AG04450 (cell line): ENCODE measurements at places on chromosomes 1 and 21.

GRCh38 chr1:175877939-175878737 is 134.7 kb upstream of the TNR start:
- no peak for DNase-seq

DNA sequence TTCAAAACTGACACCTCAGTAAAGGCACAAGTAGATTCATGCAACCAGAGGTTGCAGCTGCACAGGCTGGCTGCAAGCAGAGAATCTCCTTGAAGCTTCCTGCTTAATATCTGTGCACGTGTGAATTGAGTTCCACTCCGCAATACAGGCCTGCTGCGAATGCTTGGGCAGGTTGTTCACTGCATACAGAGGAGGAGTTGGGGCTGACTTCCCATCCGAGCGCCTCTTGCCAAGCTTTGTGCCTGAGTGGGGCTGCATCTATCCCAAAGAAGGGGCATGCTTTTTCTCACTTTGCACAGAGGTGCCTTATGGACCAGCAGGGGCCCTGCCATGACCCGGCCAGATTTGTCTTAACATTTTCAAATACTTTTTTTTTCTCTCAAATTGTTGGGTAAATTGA is 17.9 kb upstream of the PADI1 start:
- no peak for DNase-seq

DNA sequence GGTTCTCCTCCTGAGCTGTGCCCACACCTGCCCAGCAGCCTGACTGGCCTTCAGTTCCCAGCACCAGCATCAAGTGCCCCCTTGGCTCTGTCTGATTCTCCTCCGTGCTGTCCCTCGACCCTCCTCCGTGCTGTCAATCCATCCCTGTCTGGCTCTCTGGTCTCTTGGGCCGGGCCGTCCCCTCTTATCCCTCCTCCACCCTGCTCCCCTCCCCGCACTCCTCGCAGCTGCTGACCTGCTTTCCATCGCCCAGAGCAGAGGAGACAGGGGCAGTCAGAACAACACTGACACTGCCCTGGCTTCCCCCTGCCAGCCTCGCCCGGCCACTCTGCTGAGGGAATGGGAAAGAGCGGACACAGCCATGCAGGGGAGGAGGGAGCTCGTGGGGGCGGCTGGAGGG is 267.4 kb downstream of the CAMTA1 start:
- DNase-seq: no peak

- DNase-seq: no peak
Observed at GRCh38 chr1:232238009-232238408, 391.9 kb downstream of the SIPA1L2 start.

DNA sequence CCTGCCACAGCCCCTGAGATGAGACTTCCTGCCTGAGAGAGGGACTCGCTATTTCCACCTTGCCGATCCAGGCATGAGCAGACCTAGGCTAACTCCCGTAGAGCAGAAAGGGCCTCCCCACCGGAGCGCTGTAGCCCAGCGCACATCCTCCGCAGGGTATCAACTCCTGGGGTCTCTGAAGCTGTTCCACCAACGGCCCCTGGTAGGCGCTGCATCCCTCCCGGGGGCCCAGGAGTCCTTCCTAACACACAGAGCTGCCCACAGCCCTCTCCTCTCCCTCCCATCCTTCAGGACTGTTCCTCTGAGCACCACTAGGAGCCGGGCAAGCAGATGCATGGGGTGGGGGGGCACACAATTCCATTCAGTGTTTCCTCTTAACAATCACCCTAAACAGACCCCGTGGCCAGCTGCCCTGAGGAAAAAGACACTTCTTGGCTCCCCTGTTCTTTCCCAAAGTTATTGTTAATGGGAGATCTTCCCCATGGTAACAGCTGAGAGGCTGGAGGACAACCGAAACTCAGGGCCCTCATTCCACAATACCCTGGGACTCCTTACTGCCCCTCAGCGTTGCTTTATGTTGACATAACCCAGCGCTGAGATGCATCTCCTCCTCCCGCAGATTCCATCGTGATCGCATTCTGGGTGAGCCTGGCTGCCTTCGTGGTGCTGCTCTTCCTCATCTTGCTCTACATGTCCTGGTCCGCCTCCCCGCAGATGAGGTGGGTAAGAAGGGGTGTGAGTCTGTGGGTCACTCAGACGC is 7.5 kb downstream of the MRAP start:
- DNase-seq: no peak

DNA sequence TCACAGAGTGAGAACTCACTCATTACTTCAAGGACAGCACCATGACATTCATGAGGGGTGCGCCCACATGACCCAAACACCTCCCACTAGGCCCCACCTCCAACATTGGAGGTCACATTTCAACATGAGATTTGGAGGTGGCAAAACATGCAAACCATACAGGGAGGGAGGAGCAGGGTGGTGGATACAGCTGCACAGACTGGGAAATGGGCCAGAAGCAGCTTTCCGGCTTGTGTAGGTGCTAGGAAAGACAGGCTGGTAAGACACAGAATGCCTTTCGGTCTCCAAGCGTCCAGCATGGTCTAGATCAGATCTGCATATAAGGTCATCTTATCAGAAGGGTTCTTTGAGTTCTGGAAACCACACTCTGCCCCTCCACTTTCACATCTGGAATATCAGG is 35.1 kb upstream of the TINAGL1 start:
- DNase-seq: no peak

GRCh38 chr1:248842781-248843331 is 4.8 kb downstream of the ZNF672 start:
- DNase-seq: no peak

GRCh38 chr21:37149411-37149810 is 76.4 kb downstream of the TTC3 start:
- peak; percentile 58 for DNase-seq

- DNase-seq: no peak
Observed at GRCh38 chr1:19725606-19726005, 60.9 kb downstream of the HTR6 start.

GRCh38 chr1:161706482-161707347 is at the start of gene FCRLA:
TSS of gene FCRLA (plus strand) at chr1:161707229. CDS start at chr1:161707265, 36 bp downstream.
- DNase-seq: peak; percentile 70

DNA sequence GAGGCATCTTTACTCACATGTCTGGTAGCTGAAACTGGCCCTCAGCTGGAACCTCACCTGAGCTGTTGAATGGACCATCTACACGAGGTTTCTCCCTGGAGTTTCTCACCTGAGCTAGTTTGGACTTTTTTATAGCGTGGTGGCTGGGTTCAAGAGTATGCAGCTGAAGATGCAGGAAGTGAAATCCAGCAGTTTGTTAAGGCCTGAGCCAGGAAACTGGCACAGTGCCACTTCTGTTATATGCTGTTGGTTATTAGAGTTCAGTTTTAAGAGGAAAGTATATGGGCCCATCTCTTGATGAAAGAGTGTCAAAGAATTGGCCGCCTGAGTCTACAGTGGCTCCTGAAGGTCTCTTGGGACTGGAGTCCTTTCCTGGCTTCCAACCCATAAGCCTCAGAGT is 35.6 kb downstream of the STUM start:
- DNase-seq: no peak

DNA sequence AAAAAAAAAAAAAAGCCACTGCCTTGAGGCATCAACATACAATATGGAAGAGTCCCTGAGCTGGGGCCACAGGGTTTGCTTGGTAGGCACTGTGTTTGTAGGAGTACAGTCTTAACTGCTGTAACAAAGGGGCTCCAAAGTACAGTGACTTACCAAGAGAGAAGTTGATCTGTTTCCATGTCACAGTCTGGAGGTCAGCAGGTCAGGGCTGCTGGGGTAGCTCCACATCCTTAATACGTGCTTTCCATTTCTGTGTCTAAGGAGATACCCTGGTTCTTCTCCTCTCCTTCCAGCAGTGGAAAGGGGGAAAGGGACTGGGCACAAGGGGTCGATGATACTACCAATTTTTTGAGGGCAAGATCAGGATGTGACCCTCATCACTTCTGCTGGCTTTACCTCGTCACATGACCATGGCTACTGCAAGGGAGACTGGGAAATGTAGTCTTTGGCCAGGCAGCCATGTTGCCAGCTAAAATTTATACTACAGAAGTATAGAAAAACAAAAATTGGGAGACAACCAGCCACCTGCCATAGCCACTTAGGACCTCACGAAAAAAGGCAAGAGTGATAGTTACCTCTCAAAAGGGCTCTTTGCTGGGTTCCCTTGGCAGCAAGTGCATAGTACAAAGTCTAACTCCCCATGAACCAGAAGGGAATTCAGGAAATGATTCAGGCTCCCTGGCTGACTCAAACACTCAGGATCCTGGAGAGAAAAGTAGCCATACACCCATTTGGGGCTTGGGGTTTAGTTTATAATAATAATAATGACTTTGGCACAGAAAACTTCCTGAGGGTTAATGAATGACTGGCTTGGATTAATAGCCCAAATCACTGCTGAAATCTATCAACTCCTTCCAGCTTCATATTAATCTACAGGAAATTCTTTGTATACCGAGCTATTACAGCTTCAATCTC is 52.7 kb upstream of the ATP5PO start:
- DNase-seq: no peak

DNA sequence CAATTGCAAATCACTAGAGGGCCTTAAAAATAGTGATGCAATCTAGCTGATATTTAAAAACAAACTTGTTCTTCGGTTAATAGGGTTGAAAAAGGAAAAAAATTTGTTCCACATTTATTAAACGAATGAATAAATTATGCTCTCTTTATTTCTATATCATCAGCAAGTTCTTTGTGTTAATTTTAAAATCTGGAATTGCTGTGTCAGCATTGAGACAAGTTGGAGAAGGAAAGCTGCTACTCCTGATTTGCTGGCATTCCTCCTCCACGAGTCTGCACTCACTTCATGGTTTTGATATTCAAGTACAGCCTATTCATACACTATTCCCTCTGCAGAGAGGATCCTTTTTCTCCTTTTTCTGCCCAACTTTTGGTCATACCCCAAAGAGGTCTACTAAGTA is 117.6 kb downstream of the MRPL39 start:
- DNase-seq: no peak

GRCh38 chr1:169138866-169139670 is 32.6 kb downstream of the ATP1B1 start:
- no peak for DNase-seq

- no peak for DNase-seq
Observed at GRCh38 chr1:87140831-87141540, 187.7 kb upstream of the LMO4 start.

DNA sequence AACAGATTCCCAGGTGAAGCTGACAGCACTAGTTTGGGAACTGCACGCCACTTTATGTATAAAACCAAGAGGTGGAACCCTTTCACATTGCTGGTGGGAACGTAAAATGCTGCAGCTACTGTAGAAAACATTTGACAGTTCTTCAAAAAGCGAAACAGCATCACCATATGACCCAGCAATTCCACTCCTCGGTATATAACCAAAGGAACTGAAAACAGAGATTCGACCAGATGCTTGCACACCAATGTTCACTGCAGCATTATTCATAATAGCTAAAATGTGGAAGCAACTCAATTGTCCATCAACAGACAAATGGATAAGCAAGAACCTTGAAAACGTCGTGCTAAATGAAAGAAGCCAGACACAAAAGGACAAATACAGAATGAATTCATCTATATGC is 17.5 kb downstream of the RSPH1 start:
- DNase-seq: no peak

GRCh38 chr1:161954050-161954449 is 69.6 kb downstream of the OLFML2B start:
- no peak for DNase-seq
